Right atrium auricular region (tissue), 2 donors: ENCODE measurements at places on chromosomes 4 and X.

GRCh38 chrX:9784332-9784731 lies 1.9 kb upstream of the SHROOM2 start:
- peaks cover 5% of the 10 kb centered on the region for H3K27me3 ChIP-seq
- no peaks in the 10 kb centered on the region for H3K36me3 ChIP-seq
- H3K4me3 ChIP-seq = no peak overlapping the region
- no peak for DNase-seq
- no peaks in the 10 kb centered on the region for H3K4me1 ChIP-seq

DNA sequence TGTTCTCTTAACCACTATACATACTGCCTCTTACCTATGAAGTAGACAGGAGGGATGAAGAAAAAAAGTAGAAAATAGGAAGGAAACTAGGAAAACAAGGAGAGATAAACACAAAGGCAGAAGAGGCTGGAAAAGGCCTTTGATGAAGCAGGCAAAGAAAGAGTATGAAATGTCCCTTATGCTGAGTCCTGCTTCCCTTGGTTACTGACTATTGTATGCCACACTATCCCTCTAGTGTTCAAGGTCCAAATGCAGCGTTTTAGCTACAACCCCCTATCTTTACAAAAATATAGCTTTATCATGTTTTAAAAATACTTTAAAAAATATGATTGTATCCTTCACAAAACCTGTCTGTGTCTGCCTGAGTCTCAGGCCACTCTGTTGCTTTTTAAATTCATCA lies 233.1 kb downstream of the CAMK2D start:
- H3K4me3 ChIP-seq = no peak overlapping the region
- peaks cover 22% of the 10 kb centered on the region for H3K36me3 ChIP-seq
- H3K27me3 ChIP-seq = no peaks in the 10 kb centered on the region
- no peak overlapping the region for H3K27ac ChIP-seq
- no peak for DNase-seq
- H3K4me1 ChIP-seq = no peaks in the 10 kb centered on the region

DNA sequence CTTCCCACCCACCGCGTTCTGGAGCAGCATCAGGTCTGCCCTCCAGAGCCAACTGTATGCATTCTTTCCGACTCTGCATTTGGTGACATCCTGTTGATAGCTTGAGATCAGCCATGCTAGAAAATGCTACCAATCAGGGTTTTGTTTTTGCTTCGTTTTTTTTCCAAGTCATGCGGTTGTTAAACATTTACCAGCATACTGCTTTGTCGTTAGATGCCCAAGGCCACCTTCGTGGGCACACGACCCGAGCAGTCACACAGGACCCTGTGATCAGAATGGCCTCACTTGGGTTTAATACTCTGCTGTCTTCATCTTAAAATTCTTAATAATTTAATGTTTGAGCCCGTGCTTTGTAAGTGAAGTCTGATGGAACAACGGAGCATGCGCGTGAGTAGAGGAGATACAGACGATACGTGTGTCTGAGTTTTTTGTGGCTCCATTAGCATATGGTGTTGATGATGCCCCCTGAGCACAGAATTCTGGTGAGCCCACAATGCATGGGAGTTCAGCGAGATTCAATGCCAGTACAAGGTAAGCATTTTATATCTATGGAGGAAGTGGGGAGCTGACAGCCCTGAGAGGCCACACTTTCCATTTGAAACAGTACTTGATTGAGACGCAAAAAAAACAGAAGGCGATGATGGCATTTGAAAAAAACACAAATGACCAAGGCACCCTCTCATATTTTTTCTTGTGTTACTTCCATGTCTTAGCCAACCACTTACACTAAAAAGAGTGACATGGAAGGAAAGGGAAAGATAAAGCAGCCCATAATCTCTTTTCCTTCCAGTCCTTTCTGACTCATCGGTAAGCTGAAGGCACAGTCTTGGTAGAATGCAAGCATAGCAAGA lies 323.6 kb downstream of the BCOR start:
- no peak overlapping the region for H3K4me3 ChIP-seq
- H3K36me3 ChIP-seq = no peaks in the 10 kb centered on the region
- H3K27me3 ChIP-seq = no peaks in the 10 kb centered on the region
- H3K4me1 ChIP-seq = no peaks in the 10 kb centered on the region
- no peak overlapping the region for H3K27ac ChIP-seq

- H3K27me3 ChIP-seq = no peaks in the 10 kb centered on the region
- no peak overlapping the region for H3K4me3 ChIP-seq
- no peak overlapping the region for H3K27ac ChIP-seq
- DNase-seq = no peak
- H3K36me3 ChIP-seq = peaks cover 37% of the 10 kb centered on the region
Measured at GRCh38 chrX:71545364-71545763, 12.5 kb downstream of the OGT start.

DNA sequence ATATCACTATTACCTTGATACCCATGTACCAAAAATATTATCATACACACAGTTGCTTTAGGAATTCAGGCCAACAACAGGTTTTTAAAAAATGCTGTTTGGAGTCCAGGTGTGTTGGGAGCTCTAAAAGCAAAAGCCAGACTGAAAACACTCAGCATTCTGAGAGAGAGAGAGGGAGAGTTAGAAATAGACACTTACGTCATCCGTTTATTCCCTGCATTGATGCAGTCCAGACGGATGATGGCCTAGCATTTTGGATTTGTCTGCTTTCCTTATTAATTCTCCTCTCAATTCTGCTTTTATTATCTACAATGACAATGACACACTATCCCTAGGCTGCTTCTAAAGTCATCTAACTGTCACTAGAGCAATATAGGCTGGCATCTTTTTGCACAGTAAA lies 358.3 kb upstream of the BOD1L1 start:
- H3K27ac ChIP-seq = no peak overlapping the region
- no peak for DNase-seq
- no peaks in the 10 kb centered on the region for H3K4me1 ChIP-seq
- no peak overlapping the region for H3K4me3 ChIP-seq
- no peaks in the 10 kb centered on the region for H3K36me3 ChIP-seq
- no peaks in the 10 kb centered on the region for H3K27me3 ChIP-seq

DNA sequence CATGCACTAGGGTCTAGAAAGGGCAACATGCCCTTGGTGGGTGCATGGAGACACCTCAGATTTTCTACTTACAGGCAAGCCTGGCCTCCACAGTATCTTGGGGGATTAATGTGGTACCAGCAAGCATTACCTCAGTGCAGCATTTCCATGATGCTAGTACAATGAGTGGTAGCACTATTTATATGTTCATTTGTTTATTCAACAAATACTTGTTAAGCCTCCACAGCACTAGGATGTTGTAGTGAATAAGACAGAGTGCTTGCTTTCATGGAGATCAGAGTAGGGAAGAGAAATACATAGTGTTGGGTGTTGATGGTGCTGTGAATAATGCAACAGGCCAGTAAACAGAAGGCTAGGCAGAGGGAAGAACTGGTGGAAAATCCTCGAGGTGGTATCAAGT lies 133.4 kb downstream of the KLHL8 start:
- H3K27me3 ChIP-seq = no peaks in the 10 kb centered on the region
- H3K4me1 ChIP-seq = peaks cover 59% of the 10 kb centered on the region
- no peak overlapping the region for H3K27ac ChIP-seq
